ENCODE measurements at places on chromosomes 5 and 9.

- no peak for DNase-seq
Observed at GRCh38 chr5:116600876-116601275, 26.3 kb upstream of the SEMA6A start.

DNA sequence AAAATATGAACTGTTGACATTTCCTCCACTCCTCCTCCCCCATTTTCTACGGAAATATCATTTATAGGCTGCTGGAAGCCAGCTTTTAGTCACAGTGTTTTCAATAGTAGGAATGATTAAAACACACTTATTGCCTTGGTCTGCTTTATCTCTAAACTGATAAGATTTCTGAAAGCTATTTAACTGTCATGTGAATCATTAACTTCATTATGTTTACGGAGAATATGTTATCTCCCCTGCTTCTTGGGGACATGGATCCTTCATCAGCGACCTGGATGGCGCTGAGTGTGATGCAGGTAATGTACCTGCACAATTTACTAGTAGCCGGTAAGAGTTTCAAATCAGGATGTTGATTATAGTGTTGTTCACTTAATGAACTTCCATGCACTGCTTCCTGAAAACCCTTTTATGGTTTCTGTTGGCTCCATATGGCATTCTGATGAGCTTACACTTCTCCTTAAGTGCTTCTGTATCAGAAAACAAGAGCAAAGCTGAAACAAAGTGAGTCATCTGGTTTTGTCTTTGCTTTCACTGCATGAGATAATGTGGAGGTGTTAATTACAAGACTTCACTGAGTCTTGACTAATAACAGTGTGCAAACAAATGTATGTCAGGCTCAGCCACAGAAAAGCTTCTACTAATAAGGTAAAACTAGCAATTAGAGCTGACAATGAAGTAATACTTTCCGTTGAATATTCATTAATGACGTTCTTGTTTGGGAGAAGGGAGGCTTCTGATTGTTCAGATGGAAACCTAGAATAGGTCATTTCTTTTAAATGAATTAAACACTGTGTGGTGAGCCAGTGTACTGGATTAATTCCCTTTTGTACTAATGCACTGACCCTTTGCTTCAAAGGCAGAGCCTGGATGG lies 162.4 kb upstream of the ZNF608 start:
- DNase-seq = peak; percentile 89

DNA sequence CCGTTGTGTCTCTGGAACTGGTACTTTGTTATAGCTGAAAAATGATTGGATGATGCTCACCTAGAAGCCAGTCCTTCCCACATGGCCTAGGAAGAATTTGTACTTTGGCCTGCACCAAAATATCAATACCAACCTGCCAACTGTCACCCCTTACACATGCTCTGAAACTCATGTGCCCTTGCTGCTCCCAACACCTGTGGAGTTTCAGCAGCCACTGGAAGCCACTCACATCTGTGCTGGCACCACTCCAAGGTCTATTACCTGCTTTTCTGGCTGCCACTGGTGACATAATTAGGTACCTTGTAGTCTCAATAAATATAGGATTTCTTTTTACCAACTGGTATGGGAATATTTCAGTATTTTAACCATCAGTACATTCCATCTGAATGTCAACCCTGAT lies 363.6 kb downstream of the SH3GL2 start:
- DNase-seq = no peak

DNA sequence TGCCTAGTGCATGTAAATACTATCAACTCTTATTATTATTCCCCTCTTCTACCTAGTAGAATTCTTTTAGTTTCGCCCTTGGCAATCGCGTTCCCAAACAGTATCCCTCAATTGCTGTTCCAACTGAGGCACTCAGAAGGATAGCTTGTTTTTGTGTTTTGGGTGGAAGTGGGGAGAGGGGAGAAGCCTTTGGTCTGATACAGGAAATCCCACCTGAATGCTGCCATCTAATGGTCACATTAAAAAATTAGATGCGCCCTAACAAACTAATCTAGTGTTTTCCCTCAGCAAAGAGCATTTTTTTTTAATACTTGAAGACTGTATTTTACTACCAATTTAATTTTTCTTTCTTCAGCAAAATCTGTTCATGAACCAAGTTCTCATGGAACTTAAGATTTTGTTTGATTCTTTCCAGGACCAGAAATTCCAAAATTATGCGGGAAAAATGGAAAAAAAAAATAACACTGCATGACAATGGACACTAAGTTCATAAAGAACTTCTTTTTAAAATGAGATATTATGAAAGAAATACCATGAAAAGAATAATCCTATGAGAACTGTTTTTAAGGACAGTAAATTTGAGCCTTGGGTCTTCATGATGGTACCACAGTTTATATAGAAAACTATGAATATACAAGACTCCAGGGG lies 22.2 kb upstream of the GLDC start:
- DNase-seq = peak; percentile 33

- DNase-seq = no peak
Observed at GRCh38 chr5:44388321-44389089, 715 bp downstream of the FGF10 start.

DNA sequence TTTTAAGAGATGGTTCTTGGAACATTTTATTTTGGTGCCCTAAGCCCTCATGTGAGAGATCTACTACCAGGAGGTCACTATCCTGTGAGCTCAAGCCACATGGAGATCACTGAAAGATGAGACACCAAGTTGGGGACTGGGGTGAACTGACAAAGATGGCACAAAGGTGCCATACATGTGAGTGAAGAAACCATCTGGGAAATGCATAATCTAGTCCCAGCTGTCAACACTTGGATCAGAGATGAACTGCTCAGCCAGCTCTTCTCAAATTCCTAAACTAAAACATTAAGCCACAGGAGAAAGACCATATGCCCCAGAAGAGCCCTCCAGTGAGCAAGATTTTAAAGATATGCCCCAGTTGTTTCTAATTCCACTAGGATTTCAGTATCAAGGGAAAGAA lies 22.2 kb upstream of the MYOT start:
- no peak for DNase-seq

GRCh38 chr9:123617952-123618678 lies 262.1 kb downstream of the CRB2 start:
- DNase-seq = no peak

DNA sequence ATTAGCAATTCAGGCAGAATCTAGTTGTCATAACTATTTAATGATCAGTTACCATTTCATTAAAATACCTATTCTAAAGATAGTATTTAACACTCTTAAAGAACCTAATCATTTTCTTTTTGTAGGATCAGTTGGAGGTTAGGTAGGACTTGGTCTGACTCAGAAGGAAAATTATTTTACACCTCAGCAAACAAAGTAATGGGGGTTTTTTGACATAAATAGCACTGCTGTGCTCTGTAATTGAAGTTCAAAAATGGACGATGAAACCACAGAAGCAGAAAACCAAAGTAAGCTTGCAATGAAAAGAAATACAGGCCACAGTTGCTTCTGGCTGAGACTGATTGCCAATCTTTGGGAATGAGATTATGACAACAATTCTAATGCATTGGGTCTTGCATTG lies 187.0 kb upstream of the TRPM3 start:
- no peak for DNase-seq

DNA sequence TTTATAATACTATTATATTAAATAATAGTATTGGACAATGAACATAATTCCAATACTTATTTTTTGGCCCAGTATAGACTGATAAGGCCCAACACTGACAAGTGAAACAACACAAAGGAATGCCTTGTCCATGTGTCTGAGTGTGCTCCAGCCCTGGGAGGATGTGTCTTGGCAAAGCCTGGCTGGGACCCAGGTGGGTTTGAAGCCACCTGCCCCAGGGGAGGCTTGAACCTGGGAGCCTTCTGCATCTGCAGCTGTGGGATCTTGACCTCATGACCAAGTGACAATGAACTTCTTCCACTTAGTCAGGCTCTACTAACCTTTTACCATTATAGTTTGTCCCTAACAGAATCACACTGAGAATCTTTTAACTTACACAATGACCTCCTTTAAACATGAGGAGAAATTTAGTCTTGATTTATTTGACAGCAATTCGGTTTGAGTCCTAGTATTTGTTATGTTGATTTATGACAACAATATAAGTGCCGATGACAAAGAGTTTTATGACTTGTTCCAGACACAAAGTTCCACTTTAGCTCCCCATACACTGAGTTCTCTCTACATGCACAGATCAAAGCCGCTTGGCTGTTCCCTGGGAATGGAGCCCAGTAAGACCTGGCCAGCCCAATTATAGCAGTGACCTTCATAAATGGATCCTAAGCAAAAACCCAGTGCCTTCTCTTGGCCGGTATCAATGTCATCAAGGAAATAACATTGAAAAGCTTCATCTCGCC lies 294.5 kb downstream of the CTNND2 start:
- DNase-seq = no peak

DNA sequence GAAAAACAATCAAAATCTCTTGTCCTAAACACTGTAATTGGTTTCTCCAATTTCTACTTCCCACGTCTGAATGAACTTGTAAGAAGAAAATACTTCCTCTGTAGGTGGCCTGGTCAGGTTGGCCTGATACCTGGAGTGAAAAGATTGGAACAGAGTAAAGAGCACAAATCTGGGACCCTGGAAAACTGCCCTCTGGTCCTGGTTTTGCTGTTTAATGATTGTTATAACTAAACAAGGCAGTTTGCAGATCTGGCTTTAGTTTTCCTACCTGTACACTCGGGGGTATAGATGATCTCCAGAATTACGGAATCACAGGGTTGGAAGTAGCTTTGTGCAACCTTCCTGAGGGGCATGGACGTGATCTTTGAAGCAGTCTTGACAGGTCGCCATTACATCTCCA lies 67.6 kb downstream of the ZSWIM6 start:
- no peak for DNase-seq

DNA sequence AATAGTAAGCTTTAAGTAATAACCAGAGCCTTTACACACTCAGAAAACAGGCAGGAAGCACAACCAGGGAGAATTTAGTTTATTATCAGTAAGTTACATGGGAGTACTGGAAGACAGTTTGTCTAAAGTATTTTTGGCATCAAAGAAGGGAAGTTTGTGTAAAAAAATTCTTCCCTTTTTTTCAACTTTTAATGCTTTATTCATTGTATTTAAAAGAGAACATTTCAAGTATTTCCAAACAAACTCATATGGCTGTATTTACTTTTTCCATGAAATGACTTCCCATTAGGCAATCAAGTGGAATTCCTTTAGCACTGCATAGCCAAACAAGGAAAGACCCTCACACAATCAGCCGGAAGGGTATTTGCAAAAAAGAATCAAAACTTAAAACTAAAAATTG lies 26.7 kb downstream of the RNF145 start:
- peak; percentile 51 for DNase-seq

- DNase-seq = no peak
Observed at GRCh38 chr5:116273448-116274242, 188.8 kb downstream of the COMMD10 start.

GRCh38 chr5:172591636-172592035 lies 49.4 kb upstream of the NEURL1B start:
- no peak for DNase-seq

GRCh38 chr9:110592044-110592830 lies 12.7 kb upstream of the SVEP1 start:
- DNase-seq = no peak

DNA sequence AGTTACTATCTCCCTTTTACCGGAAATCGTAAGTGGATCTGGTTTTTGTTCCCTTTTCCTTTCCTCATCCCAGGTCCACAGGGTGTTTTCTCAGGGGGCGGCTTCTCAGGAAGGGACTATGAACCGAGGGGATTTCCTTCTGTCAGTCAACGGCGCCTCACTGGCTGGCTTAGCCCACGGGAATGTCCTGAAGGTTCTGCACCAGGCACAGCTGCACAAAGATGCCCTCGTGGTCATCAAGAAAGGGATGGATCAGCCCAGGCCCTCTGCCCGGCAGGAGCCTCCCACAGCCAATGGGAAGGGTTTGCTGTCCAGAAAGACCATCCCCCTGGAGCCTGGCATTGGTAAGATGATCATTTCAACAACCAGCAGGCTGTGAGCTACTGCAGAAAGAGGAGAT lies 75.8 kb downstream of the GOLPH3 start:
- DNase-seq = peak; percentile 10

All from suppressor macrophage treated with lipopolysaccharide for 4 hours (primary cell).